ENCODE measurements at places on chromosomes 13 and 19.

- peak; percentile 57 for DNase-seq
Observed at GRCh38 chr19:56076498-56076897, 44.6 kb downstream of the ZNF787 start.

- no peak for DNase-seq
Observed at GRCh38 chr13:78060966-78061365, 142.3 kb upstream of the EDNRB start.

GRCh38 chr13:113553511-113554332, 30.8 kb upstream of the TFDP1 start:
- no peak for DNase-seq

DNA sequence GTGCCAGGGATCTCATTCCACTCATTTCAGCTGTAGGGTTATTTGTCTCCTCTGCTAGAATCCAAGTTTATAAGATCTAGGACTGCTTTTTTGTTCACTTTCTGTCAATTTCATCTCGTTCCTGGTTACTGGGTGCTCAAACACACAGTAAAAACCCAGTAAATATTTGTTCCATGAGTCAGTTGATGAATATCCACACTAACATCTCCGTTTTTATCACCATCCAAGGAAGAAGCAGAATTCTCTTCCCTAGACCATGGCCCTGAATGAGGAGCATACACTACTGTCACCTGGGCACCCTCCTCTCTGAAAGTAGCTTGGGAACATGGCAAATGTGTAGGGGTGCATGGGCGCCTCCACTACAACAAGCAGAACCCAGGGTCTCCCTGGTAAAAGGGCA, 390.8 kb downstream of the FOXO1 start:
- DNase-seq = no peak

- peak; percentile 43 for DNase-seq
Observed at GRCh38 chr13:98141509-98142379, 1.1 kb upstream of the FARP1 start.

GRCh38 chr19:29785360-29785759, 26.4 kb upstream of the CCNE1 start:
- DNase-seq = no peak

DNA sequence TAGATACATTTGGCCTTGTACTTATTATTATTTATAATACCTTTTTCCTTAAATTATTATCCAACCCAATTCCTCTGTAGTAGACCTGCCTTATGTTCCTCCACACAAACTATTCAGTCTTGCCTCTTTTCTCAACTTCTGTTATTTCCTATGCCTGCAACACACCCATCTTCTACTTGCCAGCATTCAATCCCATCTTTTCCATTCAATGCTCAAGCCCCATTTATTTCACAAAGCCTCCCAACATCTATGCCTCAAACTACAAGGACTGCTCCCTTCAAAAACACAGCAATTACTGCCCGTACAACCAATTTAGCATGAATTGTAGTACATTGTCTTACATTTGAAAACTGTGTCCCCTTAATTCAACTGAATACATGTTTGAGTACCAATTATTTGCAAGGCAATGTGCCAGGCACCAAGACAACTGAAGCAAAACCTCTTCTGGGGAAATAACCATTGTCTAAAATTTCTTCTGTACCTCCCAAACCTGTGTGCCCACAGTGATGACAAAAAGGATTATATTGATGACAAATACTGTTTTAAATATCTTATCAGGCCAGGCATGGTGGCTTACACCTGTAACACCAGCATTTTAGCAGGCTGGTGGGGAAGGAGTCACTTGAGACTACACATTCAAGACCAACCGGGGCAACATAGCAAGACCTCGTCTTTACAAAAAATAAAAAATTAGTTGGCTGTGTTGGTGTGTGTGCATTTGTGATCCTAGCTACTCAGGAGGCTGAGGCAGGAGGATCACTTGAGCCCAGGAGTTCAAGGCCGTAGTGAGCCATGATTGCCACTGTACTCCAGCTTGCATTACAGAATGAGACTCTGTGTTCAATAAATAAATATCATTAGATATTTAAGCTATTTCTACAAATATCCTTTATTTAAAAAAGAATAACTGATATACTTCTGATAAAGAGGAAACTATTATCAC, 35.1 kb downstream of the ELF1 start:
- DNase-seq = no peak

GRCh38 chr19:8680676-8681344, 17.8 kb downstream of the ACTL9 start:
- no peak for DNase-seq

All from NCI-H524 (cell line).